ENCODE measurements at places on chromosomes 6 and 20. TPM values are rescaled to one million over a fixed set of nuclear protein-coding genes. Genes with fewer than 3 reads are reported as not detected.

MAK gene
- total RNA-seq: 0.10 TPM

LRRC1 gene
- 4.7 TPM for total RNA-seq

GPLD1 gene
- total RNA-seq: 1.3 TPM

TCP11 gene
- not detected for total RNA-seq

BCAS4 gene
- 28.7 TPM for total RNA-seq

ECT2L gene
- not detected for total RNA-seq

PGC gene
- not detected for total RNA-seq

UBE3D gene
- 4.5 TPM for total RNA-seq

SMPDL3A gene
- total RNA-seq: 3.0 TPM

GDAP1L1 gene
- not detected for total RNA-seq

SLX4IP gene
- total RNA-seq: 2.2 TPM

ULBP3 gene
- 3.7 TPM for total RNA-seq

SAPCD1 gene
- 3.7 TPM for total RNA-seq

COL9A3 gene
- 0.87 TPM for total RNA-seq

VAPB gene
- 54.7 TPM for total RNA-seq

KIF25 gene
- not detected for total RNA-seq

FGD2 gene
- not detected for total RNA-seq

TOX2 gene
- total RNA-seq: 9.2 TPM

GLP1R gene
- not detected for total RNA-seq

Data from A549 treated with RU486 at 1 μM for 4 hours (cell line).